CD4-positive, alpha-beta T cell treated with Interleukin-4 for 1 hour (primary cell): ENCODE measurements at places on chromosomes 1 and 21.

GRCh38 chr21:44854391-44854663 is 19.2 kb downstream of the PTTG1IP start:
- DNase-seq: no peak

- DNase-seq: peak; percentile 57
These were observed 36.2 kb upstream of the IPO9 start for GRCh38 chr1:201792534-201793305.

GRCh38 chr1:2166695-2167094 is 27.9 kb downstream of the FAAP20 start:
- DNase-seq: no peak

GRCh38 chr21:23162198-23162946 is 2164.2 kb downstream of the NCAM2 start:
- DNase-seq: no peak

DNA sequence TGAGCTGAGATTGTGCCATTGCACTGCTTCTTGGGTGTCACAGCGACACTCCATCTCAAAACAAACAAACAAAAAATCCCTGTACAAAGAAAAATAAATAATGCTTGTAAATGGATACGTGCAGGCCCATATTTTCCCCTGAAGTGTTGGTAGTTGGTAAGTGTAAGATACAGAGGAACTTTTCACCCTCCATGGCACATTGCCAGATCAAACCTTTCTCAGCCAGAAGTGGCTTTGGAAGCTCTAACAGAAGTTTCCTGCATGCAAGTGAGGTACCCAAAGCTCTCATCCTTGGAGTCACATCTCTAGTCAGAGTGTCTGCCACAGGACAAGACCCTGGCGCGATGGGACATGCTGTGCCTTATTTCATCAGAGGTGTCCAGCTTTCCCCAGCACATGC is 7.3 kb downstream of the NDUFV3 start:
- no peak for DNase-seq

DNA sequence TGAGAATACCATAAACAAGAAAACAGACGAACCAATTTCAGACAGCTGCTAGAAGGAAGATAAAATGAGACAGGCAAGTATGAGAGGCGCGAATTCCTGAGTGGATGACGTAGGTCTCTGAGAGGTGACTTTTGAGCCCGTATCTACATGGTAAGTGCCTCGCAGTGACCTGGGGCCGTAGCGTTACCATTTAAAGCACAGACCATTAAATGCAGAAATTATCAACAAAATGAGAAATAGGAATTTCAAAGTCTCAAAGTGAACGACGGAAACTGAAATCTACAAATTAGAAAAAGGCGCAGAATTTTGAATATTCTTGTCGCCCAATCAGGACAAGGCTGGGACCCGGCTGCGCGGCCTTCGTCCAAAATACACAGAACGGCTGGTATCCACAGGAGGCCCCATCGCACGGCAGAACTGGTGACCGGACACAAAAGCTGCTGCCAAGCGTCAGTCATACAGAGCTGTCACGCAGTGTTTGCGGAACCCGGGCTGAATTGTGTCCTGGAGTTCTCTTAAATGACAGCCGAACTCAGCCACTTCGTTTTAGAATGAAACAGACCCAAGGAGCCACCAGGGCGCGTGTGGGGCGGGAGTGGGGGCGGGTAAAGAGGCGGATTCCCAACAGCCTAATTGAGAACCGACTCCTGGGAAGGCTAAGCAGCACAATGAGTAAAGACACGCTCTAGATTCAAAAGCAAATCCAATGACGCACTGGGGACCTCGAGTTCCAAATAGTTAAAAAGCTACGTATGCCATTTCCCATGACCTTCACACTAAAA is 13.8 kb upstream of the BOLA1 start:
- peak; percentile 73 for DNase-seq

- DNase-seq: no peak
These were observed 165.0 kb upstream of the VAMP3 start for GRCh38 chr1:7606096-7606495.

GRCh38 chr1:215064327-215064726 is 18.2 kb upstream of the KCNK2 start:
- no peak for DNase-seq

DNA sequence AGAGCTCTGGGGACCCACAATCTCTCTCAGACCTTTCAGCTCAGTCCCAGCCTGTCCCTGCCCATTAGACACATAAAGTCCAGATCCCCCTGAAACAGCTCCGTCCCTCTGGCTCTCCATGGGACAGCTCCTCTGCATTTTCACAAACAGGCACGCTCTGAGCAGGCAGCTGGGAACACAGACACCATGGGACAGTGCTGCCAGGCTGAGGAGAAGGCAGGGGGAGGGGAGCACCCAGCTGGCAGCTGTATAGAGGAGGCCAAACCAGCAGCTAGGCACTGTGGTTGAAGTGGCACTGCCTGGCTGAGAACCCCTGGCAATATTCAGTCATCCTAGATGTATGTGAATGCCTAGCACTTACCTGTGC is 2.0 kb downstream of the TMEM63A start:
- DNase-seq: no peak

GRCh38 chr1:165527251-165528007 is 16.4 kb upstream of the LRRC52 start:
- no peak for DNase-seq

DNA sequence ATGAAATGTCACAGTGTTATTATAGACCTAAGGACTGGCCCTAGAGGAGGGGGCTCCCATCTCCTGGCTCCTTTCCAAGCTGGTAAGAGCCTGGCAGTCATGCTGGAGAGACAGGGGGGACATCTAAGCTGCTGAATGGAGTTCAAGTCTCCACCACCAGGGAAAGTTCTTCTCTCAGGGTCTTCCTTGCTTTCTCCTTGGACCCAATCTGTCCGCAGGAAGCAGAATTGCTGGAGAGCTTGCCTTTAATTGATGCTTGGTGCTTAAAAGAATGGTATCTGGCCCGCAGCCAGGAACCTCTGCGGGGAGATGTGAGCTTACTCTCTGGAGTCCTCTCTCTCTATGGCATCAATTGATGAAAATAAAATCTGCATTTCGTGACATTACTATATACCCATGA is 25.1 kb downstream of the IRF2BP2 start:
- no peak for DNase-seq

DNA sequence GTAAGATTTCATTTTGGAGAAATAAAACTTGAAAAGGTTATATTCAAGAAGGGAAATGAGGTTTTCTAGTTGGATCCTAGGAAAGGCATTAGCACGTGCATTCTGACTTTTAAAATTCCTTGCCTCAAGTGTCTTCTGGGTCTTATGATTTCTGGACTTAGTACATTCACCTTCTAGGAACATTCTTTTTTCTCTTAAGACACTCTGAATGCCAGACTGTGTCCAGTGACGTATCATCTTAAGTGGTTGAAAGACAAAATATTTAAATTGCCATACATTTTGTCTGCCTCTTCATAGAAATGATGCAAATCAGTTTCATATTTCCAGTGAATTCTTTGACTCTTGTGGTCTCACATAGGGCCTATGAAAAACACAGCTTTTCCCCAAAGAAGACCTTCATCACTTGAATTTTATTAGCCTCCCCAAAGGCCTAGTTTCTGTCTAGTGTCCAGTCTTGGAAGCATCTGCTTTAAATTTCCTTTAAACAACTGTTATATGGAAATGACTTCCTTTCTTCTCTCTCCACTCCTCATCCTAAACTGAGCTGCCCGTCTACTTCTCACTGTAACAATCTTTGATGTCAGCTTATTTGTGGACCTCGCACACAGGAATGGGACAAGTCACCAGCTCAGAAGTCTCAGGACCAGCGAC is 187.2 kb downstream of the HLX start:
- no peak for DNase-seq

DNA sequence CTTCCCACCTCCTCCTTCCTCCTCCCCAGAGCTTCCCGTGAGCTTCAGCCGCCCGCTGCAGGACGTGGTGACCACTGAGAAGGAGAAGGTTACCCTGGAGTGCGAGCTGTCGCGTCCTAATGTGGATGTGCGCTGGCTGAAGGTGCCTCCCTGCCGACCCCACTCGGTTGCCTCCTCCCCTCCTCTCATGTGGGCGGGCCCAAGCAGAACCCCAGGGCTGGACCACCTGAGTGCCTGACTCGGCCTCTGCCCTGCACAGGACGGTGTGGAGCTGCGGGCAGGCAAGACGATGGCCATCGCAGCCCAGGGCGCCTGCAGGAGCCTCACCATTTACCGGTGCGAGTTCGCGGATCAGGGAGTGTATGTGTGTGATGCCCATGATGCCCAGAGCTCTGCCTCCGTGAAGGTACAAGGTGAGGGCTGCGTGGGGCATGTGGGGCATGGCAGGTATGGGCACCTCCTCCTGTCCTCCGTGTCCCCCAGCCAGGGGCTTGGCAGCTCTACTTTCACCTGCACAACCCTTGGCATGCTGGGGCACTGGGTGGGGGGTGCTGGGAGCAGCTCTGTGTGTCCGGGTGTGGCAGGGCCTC is 69.2 kb downstream of the OBSCN start:
- no peak for DNase-seq

- no peak for DNase-seq
These were observed 54.3 kb upstream of the HSD17B7 start for GRCh38 chr1:162736184-162736583.

DNA sequence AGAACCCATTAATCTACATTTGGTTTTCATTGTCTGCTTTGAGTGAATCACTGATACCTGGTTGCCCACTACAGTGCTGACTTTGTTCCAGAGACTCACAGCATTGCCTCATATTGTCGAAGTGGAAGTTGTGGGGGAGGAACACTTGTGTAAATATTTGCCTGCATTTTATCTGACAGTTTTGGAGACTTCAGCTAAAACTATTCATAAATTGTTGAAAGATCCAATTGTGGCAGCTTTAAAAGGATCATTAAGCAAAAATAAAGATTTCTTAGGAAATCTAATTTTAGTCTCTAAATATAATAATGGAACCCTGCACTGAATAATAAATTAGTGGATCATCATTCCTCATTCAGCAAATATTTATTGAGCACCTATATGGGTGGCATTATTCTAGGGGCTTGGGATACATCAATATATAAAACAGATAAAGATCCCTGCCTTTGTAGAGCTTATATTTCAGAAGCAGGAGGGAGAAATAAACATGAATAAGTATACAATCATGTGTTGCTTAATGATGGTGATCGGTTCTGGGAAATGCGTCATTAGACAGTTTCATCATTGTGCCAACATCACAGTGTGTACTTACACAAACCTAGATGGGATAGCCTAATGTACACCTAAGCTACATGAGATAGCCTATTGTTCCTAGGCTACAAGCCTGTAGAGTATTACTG is 73.5 kb downstream of the OSBPL9 start:
- DNase-seq: no peak

- peak; percentile 95 for DNase-seq
These were observed at the start of the genes CYB5RL and MRPL37 for GRCh38 chr1:54199765-54200518. CYB5RL (minus strand) TSS chr1:54200030; CDS start chr1:54195616, 4,414 bp downstream. MRPL37 (plus strand) TSS chr1:54200167; CDS start chr1:54200244, 77 bp downstream.

GRCh38 chr1:87334351-87335174 is 5.9 kb downstream of the LMO4 start:
- DNase-seq: no peak

GRCh38 chr1:43293176-43293575 is 7.6 kb upstream of the TIE1 start:
- DNase-seq: no peak

- no peak for DNase-seq
These were observed 17.8 kb upstream of the MRPS6 start for GRCh38 chr21:34055615-34056014.

- no peak for DNase-seq
These were observed 251.6 kb upstream of the FAM78B start for GRCh38 chr1:166418344-166418933.

GRCh38 chr1:15676688-15677661 is 7.1 kb upstream of the PLEKHM2 start:
- DNase-seq: no peak

DNA sequence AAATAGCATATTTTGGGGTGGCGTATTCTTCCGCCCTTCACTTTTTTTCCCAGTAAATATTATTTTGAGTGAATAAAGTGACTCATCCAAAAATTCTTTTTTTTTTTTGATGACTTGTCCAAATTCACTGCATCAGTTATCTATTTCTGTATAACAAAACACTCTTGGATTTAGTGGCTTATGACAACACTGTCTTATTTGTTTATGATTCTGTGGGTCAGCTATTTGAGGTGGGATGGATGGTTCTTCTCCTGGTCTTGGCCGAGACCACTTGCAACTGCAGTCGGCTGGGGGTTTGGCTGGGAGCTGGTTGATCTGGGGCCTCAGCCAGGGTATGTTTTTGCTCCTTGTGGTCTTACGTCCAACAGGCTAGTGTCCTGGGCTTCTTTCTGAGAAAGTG is 39.9 kb upstream of the SRSF10 start:
- DNase-seq: no peak

DNA sequence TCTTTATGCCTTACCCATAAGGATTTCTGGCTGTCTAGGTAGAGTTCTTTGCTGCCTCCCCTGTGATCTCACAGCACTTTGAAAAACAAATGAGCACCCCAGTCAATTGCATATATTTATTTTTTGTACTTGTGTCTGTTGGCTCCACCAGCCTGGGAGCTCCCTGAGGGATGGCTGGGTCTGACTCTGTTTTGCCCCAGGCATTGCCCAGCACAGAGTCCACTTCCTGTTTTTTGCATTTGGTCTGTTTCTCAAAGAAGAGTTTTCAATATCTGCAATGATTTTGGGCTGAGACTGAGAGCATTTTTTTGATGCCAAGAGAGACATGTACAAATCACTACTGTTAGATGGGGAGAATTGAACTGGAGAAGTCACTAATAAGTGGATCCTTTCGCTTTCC is 125.0 kb downstream of the FOXD2 start:
- no peak for DNase-seq

- no peak for DNase-seq
These were observed 1.1 kb upstream of the PRRX1 start for GRCh38 chr1:170662561-170663403.

- no peak for DNase-seq
These were observed 98.5 kb downstream of the ASH1L start for GRCh38 chr1:155463865-155464650.
